ENCODE measurements at places on chromosomes 7 and 10.
A peak's percentile ranks its signal among the peaks of the same experiment; 100 is the strongest.

DNA sequence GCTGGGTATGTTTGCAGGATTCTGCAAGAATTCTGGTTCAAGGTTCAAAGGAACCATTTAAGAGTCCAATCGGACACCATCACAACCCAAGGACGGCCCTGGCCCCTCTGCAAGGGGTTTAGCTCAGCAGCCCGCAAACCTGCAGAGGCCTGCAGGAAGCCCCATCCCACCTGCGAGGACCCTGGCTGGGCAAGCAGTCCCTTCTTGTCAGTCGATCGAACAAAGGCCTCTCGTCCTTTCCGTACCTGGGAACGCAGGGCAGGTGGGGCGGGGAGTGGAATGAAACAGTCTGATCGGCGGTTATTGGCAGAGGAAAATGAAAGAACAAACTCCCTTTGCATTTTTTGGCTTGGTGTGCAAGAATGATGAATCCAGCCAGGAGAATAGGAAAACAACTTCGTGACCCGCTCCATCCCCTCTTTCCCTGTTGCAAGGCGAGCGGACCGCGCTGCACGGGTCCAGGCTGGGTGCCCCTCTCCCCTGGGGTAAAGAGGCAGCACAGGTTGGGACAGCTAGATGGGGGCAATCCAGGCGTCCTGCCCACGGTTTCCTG, 73.7 kb downstream of the INSIG1 start:
- H3K27ac ChIP-seq = no peak overlapping the region
- peaks cover 35% of the 10 kb centered on the region for H3K4me1 ChIP-seq
- peaks cover 67% of the 10 kb centered on the region for H3K27me3 ChIP-seq
- no peak for DNase-seq

- H3K4me1 ChIP-seq = peaks cover 30% of the 10 kb centered on the region
- H3K4me3 ChIP-seq = peak overlapping the region; percentile 79
- peaks cover 81% of the 10 kb centered on the region for H3K27me3 ChIP-seq
These were observed 14.5 kb downstream of the LBX1 start for GRCh38 chr10:101214446-101215396.

GRCh38 chr10:53111529-53111928, 338.9 kb upstream of the MBL2 start:
- no peaks in the 10 kb centered on the region for H3K4me1 ChIP-seq
- H3K4me3 ChIP-seq = no peak overlapping the region
- peaks cover 1% of the 10 kb centered on the region for H3K36me3 ChIP-seq
- H3K27ac ChIP-seq = no peak overlapping the region

- no peak overlapping the region for H3K4me3 ChIP-seq
- H3K4me1 ChIP-seq = no peaks in the 10 kb centered on the region
- no peak for DNase-seq
- H3K36me3 ChIP-seq = no peaks in the 10 kb centered on the region
These were observed 45.9 kb upstream of the GNAI1 start for GRCh38 chr7:80088705-80089104.

GRCh38 chr7:81937091-81937490, 167.2 kb upstream of the HGF start:
- no peaks in the 10 kb centered on the region for H3K4me1 ChIP-seq
- no peak overlapping the region for H3K4me3 ChIP-seq
- H3K36me3 ChIP-seq = no peaks in the 10 kb centered on the region
- no peak overlapping the region for H3K27ac ChIP-seq
- H3K27me3 ChIP-seq = no peaks in the 10 kb centered on the region
- no peak for DNase-seq

GRCh38 chr7:112144284-112145059, 61.7 kb downstream of the DOCK4 start:
- no peak overlapping the region for H3K27ac ChIP-seq
- peaks cover 9% of the 10 kb centered on the region for H3K27me3 ChIP-seq
- no peak for DNase-seq
- no peak overlapping the region for H3K4me3 ChIP-seq
- no peaks in the 10 kb centered on the region for H3K36me3 ChIP-seq

GRCh38 chr7:37540917-37541316, 92.3 kb upstream of the ELMO1 start:
- H3K27me3 ChIP-seq = no peaks in the 10 kb centered on the region
- no peaks in the 10 kb centered on the region for H3K4me1 ChIP-seq
- no peak overlapping the region for H3K4me3 ChIP-seq
- DNase-seq = no peak
- no peak overlapping the region for H3K27ac ChIP-seq

- no peak overlapping the region for H3K4me3 ChIP-seq
- H3K4me1 ChIP-seq = no peaks in the 10 kb centered on the region
- DNase-seq = no peak
- peaks cover 12% of the 10 kb centered on the region for H3K27me3 ChIP-seq
- peaks cover 3% of the 10 kb centered on the region for H3K36me3 ChIP-seq
- H3K27ac ChIP-seq = no peak overlapping the region
These were observed 59.7 kb downstream of the GPR85 start for GRCh38 chr7:113026941-113027340.

DNA sequence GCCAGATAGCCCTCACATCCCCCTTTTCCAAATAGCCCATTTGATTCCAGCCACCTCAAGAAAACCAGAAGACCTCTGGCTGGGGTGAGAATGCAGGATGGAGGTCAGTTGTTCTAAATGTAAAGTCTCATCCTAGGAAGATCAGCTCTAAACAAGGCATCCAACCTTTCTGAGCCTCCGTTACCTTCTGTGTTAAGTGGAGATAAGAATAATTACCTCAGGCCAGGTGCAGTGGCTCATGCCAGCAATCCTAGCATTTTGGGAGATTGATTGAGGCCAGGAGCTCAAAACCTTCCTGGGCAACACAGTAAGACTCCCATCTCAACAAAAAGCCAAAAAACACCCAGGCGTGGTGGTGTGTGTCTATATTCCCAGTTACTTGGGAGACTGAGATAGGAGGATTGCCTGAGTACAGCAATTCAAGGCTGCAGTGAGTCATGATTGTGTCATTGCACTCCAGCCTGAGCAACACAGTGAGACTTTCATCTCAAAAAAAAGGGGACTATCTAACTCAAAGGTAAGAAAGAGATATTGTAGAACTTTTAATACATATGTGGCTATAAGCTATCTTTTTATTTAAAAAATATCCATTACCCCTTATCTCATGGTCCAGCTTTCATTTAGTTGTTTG, 43.5 kb downstream of the PRTFDC1 start:
- no peak overlapping the region for H3K27ac ChIP-seq
- peak; percentile 17 for DNase-seq
- H3K4me1 ChIP-seq = peaks cover 23% of the 10 kb centered on the region
- H3K4me3 ChIP-seq = no peak overlapping the region
- no peaks in the 10 kb centered on the region for H3K27me3 ChIP-seq
- peaks cover 3% of the 10 kb centered on the region for H3K36me3 ChIP-seq

GRCh38 chr7:30984359-30985107, 20.8 kb downstream of the GHRHR start:
- H3K27ac ChIP-seq = no peak overlapping the region
- peaks cover 25% of the 10 kb centered on the region for H3K27me3 ChIP-seq
- no peaks in the 10 kb centered on the region for H3K36me3 ChIP-seq
- peak; percentile 11 for DNase-seq
- peaks cover 6% of the 10 kb centered on the region for H3K4me1 ChIP-seq
- H3K4me3 ChIP-seq = no peak overlapping the region

GRCh38 chr7:18320971-18321567, 174.5 kb upstream of the HDAC9 start:
- no peak overlapping the region for H3K4me3 ChIP-seq
- H3K27ac ChIP-seq = no peak overlapping the region
- H3K36me3 ChIP-seq = no peaks in the 10 kb centered on the region
- no peaks in the 10 kb centered on the region for H3K27me3 ChIP-seq
- H3K4me1 ChIP-seq = no peaks in the 10 kb centered on the region

- peaks cover 18% of the 10 kb centered on the region for H3K27me3 ChIP-seq
- H3K27ac ChIP-seq = no peak overlapping the region
- H3K4me1 ChIP-seq = no peaks in the 10 kb centered on the region
- peak; percentile 14 for DNase-seq
- H3K36me3 ChIP-seq = peaks cover 1% of the 10 kb centered on the region
These were observed 370.8 kb downstream of the GRID1 start for GRCh38 chr10:85995791-85996190.

- DNase-seq = no peak
- peaks cover 27% of the 10 kb centered on the region for H3K27me3 ChIP-seq
- H3K36me3 ChIP-seq = no peaks in the 10 kb centered on the region
- H3K4me1 ChIP-seq = no peaks in the 10 kb centered on the region
- H3K4me3 ChIP-seq = no peak overlapping the region
- no peak overlapping the region for H3K27ac ChIP-seq
These were observed 12.4 kb upstream of the SCRN1 start for GRCh38 chr7:30001998-30002397.

GRCh38 chr10:132586739-132587138, 49.2 kb downstream of the INPP5A start:
- DNase-seq = no peak
- H3K36me3 ChIP-seq = peaks cover 4% of the 10 kb centered on the region
- H3K27me3 ChIP-seq = peaks cover 4% of the 10 kb centered on the region
- no peak overlapping the region for H3K27ac ChIP-seq
- H3K4me3 ChIP-seq = no peak overlapping the region

- H3K36me3 ChIP-seq = peaks cover 4% of the 10 kb centered on the region
- H3K4me1 ChIP-seq = no peaks in the 10 kb centered on the region
- no peaks in the 10 kb centered on the region for H3K27me3 ChIP-seq
- DNase-seq = no peak
- no peak overlapping the region for H3K4me3 ChIP-seq
These were observed 86.4 kb downstream of the VPS41 start for GRCh38 chr7:38822549-38822948.

DNA sequence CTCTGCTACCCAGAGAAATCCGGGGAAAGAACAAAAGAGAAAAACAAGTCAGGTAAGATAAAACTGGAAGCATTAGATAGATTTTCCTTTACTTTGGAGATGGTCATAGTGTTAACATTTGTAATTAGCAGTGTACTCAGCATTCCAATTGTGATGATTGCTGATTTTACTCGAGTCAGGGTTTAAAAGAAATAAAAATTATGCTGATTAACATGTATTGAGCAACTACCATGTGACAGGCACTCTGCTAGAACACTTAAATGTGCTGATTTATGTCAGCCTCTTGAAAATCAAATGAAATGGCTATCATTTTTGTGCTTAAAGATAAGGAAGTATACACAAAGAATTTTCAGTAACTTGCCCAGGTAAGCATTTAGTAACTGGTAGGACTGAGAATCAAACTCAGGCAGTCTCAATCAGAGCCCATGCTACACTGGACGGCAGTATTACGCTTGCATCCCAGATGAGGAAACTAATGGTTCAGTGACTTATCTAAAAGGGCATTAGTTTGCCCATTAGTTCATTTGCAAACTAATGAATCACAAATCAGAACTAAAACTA, 735.1 kb upstream of the SORCS1 start:
- no peak for DNase-seq
- H3K27me3 ChIP-seq = no peaks in the 10 kb centered on the region
- no peak overlapping the region for H3K4me3 ChIP-seq
- H3K36me3 ChIP-seq = no peaks in the 10 kb centered on the region

DNA sequence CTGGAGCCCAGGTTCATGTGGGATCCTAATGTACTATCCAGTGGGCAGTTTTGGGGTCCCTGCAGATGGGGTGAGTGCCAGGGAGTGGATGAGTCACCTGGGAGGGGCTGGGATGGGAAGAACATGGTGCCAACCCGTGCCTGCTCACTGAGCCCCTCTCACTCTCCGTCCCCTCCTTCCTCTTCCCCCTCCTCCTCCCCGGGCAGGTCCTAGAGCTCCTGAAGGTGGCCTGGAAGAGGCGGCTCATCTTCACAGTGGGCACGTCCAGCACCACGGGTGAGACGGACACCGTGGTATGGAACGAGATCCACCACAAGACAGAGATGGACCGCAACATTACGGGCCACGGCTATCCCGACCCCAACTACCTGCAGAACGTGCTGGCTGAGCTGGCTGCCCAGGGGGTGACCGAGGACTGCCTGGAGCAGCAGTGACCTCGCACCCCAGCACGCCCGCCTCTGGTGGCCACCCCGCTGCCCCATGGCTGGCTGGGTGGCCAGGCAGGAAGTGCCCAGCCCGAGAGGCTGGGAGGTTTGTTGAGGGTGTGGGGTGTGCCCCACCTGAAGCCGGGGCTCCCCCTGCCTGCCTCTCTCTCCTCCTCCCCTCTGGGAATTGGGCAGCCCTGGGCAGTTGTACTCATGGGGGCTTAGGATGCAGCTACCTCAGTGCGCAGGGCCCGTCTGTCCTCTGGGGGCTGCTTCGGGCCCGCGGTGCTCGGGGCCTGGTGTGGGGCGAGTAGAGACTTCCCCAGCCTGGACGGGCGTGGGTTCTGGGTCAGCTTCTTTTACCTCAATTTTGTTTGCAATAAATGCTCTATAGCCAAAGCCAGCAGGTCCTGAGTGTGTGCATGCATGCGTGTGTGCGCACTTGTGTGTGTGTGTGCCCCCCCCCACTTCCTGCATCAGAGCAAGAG, 4.9 kb upstream of the UPK3B start:
- H3K36me3 ChIP-seq = no peaks in the 10 kb centered on the region
- no peaks in the 10 kb centered on the region for H3K4me1 ChIP-seq
- H3K27ac ChIP-seq = no peak overlapping the region
- no peak overlapping the region for H3K4me3 ChIP-seq
- no peak for DNase-seq

DNA sequence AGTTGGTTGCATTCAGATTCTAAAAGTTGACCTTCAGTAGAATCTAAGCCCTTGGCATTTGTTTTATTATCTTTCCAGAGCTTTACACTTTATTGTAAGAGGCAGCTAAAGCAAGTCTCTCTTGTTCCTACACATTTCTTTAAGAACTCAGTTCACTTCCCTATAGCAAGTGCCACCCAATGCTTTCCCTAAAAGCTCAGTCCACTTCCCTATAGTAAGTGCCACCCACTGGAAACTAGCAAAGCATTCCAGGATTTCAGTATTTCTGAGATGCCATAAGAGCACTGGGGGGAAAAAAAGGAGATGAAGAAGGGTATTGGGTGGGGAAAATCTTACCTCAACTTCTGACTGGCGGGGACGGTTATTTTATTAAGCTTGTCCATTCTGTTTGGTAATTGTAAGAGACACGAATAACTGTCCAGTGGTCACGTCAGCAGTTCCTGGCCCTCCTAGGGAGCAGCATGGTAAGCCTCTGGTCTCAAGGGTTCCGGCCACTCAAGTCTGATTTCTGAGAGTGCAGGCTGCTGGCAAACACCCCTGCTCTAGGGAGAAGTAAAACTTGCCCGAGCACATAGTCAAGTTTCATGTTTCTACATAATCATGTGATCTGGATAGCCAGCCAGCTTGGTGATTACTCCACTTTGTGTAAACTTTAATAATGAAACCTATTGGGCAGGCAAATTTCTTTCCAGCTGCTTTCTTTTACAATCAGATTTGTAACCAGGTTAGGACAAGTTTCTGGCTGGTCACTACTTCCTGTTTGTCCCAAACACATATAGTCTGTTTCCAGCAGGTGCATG, at the start of gene BLNK:
Gene BLNK (minus strand): TSS at position 554 of the 800 bp plus-strand sequence. CDS start 171 bp downstream, at position 383.
- no peak within 1 kb of the TSS for H3K27ac ChIP-seq
- H3K4me1 ChIP-seq = peaks cover 7% of the 10 kb centered on the region
- peaks cover 12% of the 10 kb centered on the region for H3K27me3 ChIP-seq
- H3K4me3 ChIP-seq = no peak within 1 kb of the TSS
- no peaks in the 10 kb centered on the region for H3K36me3 ChIP-seq

- H3K27ac ChIP-seq = no peak overlapping the region
- no peaks in the 10 kb centered on the region for H3K27me3 ChIP-seq
- no peak overlapping the region for H3K4me3 ChIP-seq
- H3K4me1 ChIP-seq = no peaks in the 10 kb centered on the region
- H3K36me3 ChIP-seq = peaks cover 9% of the 10 kb centered on the region
- DNase-seq = no peak
These were observed 135.2 kb downstream of the ADAM12 start for GRCh38 chr10:126252884-126253610.
